Stimulated activated memory B cell treated with anti-CD40 and anti-IgM and Interleukin-4, amounts not matched to agents 10 μg/mL and 1 μg/mL and 100 μg/mL, for 72 hours (primary cell): ENCODE measurements at places on chromosomes 5 and 9.

DNA sequence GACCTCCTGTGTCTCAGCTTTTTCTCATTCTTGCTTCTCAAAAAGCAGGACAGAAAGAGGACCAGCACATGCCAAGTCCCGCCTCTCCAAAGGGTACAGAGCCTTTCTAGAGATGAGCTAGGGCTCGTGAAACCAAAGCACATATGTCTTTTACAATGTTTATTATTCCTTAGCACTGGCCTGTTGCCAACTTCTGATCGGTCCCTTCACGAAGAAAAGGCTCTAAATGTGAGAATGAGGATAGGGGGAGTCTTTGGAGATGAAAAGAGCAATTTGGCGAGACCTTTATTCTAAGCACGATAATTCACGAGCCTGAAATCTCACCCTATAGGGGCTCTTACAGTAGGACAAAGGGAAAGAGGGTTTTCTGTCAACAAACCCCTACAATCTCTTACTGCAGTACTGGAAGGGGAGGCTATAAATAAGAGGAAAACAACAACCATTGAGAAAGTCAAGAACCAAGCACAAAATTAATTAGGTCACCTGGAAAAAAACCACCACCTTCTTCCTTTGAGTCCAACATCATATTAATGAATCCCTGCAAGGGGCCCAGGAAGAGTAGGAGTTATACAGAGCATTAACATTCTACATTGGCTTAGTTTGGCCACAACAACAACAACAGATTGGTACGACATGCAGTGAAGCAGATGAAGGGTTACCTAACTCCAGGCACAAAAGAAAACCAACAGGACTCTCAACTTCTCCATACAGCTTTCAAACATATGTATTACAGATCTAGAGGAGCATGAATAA, 309.5 kb downstream of the PDE4D start:
- ATAC-seq: no peak

GRCh38 chr5:74576941-74577456, 63.5 kb downstream of the ENC1 start:
- peak; percentile 65 for ATAC-seq

DNA sequence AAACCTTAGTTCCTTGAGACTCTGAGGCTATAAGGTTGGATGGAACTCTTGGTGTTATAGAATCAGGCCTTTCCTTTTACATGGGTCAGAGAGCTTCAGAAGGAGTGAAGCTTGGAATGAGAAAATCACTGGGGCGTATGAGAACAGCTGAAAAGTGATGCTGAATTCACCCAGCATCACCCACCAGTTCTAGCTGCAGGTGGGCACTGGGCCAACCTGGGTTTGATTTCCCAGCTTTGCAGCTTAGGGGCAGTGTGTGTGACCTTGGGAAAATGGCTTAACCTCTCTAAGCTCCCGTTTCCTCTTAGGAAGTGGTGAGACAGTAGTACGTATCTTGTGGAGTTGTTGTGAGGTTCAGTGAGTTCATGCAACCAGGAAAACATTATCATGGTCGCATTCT, 10.7 kb downstream of the PCDH12 start:
- ATAC-seq: no peak

- ATAC-seq: peak; percentile 72
These were observed 986 bp downstream of the PLPP1 start for GRCh38 chr5:55533521-55534435.

DNA sequence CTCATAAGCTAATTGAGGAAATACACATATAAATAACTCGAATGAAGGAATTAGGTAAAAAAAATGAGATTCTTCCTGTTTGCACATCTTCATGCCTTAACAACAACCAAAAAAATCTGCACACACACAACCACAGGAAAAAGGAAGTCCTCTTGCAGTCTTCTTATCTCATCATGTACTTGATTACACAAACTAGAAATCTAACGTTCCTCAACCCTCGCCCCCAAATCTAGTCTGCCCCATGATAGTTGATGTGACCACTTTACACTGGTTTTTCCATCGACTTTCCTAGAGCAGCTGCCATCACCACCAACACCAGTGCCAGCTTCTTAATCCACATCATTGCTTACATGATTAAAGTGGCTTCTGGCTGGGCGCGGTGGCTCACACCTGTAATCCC, 31.2 kb upstream of the RNU6ATAC start:
- no peak for ATAC-seq

DNA sequence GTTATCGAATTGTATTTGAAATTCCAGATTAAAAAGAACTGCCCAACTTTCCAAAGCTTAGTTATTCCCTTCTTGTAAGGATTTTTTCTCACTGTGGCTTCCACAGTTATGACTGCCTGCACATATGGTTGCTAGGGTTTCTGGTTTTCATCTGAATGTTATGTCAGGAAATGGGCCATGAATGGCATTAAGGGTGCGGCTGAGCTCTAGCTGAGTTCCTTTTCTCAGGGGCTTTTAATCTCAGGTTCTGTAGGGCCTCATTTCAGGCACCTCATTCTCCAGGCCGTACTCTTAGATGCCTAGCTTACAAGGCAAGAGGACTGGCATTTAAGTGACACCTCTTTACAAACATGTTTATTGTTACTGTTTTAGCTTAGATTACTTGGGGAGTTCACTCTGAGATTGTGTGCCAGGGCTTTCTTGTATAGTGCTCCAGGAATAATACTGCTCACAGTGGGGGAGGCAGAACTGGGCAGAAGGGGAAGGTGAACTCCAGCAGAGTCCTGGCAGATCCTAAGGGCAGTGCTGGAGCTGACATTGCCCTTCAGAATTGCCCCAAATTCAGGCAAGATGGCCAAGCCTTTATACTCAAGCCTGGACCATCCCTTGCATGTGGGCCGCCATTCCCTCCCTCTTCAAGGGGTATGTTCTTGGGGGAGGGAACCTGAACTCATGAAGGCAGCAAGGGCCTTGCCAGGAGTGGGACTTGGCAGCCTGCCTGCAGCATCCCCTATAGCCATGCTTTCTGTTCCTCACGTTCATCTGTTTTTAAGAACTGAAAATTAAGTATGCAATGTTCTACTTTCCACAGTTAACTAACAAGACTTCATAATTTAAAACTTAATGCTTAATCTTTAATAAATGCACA, 111.5 kb downstream of the KDM4C start:
- ATAC-seq: no peak

DNA sequence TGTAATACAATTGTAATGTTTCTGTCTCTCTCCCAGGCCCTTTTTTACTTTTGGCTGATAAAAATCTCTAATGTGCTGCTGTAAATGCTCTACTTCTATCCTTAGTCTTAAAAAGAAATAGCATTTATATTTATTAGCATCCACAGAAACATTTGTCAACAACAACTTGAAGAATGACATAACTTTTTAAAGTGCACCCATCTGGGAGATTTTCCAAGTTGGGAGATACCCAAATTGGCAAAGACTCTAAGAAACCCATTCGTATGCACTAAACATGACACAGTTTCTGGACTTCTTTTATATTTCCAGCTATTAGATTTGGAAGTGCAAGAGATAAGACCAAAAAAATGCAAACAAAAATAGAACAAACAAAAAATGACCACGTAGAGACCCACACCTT, 2287.4 kb upstream of the WWC1 start:
- ATAC-seq: no peak

- ATAC-seq: no peak
These were observed 140.2 kb upstream of the LPAR1 start for GRCh38 chr9:111178331-111179055.

DNA sequence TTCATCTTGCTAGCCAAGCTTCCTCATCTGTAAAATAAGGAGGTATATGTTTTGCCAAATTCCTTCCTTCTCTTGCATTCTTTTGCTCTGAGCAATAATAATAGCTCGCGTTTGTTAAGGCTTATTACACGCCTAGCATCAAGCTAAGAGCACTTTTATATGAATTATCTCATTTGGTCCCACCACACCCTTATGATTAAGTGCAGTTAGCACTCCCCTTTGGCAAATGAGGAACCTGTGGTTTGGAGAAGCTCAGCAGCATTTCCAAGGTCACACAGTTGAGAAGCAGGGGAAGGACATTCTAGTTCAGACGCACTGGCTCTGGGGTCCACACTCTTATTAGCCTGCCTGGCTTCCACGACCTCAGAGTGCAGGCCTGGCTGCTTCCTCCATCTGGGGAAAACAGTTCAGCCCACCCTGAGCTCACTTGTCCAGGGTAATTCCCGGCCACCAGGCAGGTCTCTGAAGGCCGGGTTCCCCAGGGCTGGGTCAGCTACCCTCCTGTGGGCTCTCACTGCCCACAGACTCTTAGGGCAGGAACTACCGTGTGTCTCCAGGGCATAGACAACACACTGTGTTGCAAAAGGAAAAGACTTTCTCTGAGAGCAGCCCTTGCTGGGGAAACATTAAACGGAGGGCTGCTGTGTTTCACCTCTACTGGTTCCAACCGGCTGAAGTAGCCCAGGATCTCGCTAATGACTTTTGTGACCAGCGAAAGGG, 9.9 kb upstream of the FBP1 start:
- no peak for ATAC-seq

DNA sequence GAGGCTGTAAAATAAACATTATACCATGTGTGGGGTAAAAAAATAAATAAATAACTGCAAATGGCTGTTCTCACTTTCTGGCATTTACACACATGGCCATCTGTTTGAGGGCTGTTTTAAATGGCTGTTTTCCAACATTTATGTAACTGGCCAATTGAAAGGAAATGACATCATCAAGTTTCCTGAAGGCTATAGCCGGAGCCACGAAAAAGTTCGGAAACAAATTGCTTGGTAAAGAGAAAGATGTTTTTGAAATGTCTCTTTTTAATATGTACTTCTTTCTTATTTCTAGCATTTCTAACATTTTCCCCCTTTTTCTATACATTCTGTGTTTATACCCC, 95.4 kb upstream of the DAB2 start:
- ATAC-seq: no peak

GRCh38 chr5:141040771-141041426, 10.3 kb upstream of the PCDHB1 start:
- ATAC-seq: no peak
